ENCODE measurements at places on chromosomes 11 and 22.

DNA sequence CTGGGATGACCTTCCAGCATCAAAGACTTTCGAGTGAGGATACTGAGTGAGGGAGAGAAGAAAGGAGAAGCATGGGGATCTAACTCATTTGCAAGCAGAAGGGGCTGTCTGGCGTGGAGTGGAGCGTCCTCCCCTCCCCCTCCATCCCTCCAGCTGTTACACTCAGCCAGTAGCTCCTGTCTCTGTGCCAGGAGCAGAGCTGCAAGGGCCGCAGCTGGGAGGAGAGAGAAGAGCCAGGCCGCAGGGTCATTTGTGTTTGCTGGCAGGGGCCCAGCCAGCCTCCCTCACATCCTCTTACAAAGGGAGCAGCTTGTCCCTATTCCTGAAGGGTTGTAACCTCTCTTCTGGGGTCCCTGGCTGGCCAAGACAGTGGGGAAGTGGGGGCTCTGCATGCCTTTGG, 57.9 kb downstream of the NECTIN1 start:
- no peak overlapping the region for H3K4me3 ChIP-seq
- no peak overlapping the region for H3K27ac ChIP-seq
- no peaks in the 10 kb centered on the region for H3K4me1 ChIP-seq
- no peaks in the 10 kb centered on the region for H3K27me3 ChIP-seq

- no peak overlapping the region for H3K27ac ChIP-seq
- no peaks in the 10 kb centered on the region for H3K27me3 ChIP-seq
- H3K4me1 ChIP-seq: no peaks in the 10 kb centered on the region
These were observed 64.5 kb upstream of the SCUBE2 start for GRCh38 chr11:9155930-9156329.

DNA sequence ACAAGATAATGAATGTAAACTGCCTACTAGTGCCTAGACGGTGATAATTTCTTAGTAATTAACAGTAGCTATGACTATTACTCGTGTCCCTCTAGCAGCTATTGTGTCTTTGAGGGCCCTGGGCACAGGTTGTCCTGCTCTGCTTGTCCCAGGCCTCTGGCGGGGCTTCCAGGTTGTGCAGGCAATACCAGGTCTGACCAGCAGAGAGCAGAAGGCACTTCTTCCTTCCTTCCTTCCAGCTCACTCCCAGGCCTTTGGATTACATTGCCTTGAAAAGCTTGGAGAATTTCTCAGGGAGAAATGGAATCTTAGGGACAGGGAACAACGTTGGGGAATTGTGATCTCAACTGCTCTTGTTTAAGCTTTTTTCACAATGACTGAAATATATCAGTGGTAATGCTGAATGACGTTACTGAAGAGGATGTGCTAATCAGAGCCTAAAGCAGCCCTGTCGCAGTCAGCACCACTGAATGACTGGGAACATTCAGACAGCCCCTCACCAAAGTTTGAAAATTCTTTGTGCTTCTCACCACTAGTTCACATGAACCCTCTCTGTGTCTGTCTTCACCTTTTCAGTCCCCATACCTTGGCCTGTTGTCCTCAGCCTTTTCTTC, 8.4 kb upstream of the CCKBR start:
- DNase-seq: peak; percentile 10
- H3K4me3 ChIP-seq: no peak overlapping the region
- no peaks in the 10 kb centered on the region for H3K27me3 ChIP-seq
- H3K27ac ChIP-seq: no peak overlapping the region
- H3K4me1 ChIP-seq: no peaks in the 10 kb centered on the region
- no peaks in the 10 kb centered on the region for H3K36me3 ChIP-seq

DNA sequence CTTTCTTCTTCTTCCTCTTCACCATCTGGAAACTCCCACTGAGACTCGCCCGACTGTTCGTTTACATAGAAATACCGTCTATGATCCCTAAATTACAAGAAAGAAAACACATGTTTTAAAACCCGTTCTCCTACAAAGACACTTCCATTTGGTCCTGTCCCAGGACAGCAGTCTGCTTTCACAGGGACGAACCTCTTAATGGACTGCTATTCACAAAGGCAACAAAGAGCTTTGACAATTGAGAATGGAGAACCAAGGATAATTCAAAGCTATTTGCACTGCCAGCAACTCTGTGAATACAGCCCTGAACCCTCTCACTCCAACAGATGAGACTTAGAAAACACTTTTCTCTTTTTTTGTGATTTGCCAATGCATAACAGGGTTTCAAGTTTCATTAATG, 16.3 kb upstream of the AGBL2 start:
- DNase-seq: no peak
- no peaks in the 10 kb centered on the region for H3K4me1 ChIP-seq
- no peaks in the 10 kb centered on the region for H3K27me3 ChIP-seq

GRCh38 chr11:115222218-115222862, 281.9 kb downstream of the CADM1 start:
- DNase-seq: peak; percentile 61
- no peak overlapping the region for H3K4me3 ChIP-seq
- no peaks in the 10 kb centered on the region for H3K36me3 ChIP-seq
- H3K4me1 ChIP-seq: peaks cover 17% of the 10 kb centered on the region
- peak overlapping the region; percentile 64 for H3K27ac ChIP-seq

GRCh38 chr11:13595166-13595565, 73.3 kb upstream of the FAR1 start:
- DNase-seq: no peak
- H3K27me3 ChIP-seq: no peaks in the 10 kb centered on the region
- H3K4me1 ChIP-seq: no peaks in the 10 kb centered on the region

Measured in CD8-positive, alpha-beta memory T cell (primary cell).